ENCODE measurements at places on chromosomes 1 and 21.

DNA sequence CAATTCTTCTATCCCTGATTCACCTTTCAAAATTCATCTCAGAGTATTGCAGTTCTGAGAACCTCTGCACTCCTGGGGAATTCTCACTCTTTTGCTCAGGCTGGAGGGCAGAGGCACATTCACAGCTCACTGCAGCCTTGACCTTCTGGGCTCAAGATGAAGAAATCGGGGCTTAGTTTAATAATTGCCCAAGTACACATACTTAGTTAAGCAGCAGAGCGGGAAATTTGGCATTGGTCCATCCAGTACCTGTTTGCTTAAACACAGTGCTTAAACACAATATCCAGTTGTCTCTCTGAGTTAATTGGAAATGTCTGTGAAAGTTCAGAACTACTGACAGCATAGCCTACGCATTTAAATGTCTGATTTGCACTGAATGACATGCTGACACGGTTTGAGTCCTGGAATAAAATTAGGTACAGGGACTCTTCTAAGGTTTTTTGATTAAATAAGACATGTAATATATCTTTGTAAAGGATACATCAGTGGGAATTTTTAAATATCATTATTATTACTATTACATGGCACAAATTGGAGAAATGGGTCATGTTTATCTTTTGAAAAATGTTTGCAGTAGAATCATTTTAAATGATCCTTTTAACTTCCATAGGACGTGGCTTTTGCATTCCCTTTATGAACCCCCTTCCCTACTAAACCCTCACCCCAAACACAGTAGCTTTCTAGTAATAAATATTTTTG, 337.4 kb downstream of the SRGAP2C start:
- DNase-seq, result no peak

DNA sequence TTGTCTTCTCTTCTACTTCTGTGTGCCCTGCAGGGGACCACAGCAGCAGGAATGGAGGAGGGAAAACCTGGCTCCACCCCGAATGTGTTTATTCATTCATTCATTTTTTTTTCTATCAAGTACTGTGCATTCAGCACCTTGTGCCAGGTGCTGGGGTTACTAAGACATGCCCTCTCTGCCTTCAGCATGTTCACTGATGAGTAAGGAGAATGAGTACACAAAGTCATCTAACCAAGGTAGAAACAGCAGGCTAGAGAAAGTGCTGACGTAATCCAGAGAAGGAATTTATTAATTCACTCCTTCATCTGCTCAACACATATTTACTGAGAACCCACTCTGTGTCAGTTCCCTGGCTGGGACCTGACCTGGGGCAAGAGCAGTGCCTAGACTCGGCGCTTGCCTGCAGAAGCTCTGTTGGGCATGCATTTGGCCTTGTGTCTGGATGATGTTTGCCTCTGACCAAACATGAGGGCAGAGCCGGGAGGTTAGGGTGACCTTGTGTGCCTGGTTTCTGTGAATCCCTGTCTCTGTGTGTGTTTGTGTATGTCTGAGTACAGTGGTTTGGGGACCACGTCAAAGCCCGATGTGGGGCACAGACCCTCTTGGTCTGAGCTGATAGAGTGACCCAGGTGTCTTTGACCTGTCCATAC, 3.3 kb upstream of the MYOG start:
- DNase-seq, result no peak

- no peak for DNase-seq
Observed at GRCh38 chr1:45205011-45205909, 1.1 kb downstream of the ZSWIM5 start.

GRCh38 chr1:117093870-117094621, 27.5 kb downstream of the TRIM45 start:
- peak; percentile 52 for DNase-seq

DNA sequence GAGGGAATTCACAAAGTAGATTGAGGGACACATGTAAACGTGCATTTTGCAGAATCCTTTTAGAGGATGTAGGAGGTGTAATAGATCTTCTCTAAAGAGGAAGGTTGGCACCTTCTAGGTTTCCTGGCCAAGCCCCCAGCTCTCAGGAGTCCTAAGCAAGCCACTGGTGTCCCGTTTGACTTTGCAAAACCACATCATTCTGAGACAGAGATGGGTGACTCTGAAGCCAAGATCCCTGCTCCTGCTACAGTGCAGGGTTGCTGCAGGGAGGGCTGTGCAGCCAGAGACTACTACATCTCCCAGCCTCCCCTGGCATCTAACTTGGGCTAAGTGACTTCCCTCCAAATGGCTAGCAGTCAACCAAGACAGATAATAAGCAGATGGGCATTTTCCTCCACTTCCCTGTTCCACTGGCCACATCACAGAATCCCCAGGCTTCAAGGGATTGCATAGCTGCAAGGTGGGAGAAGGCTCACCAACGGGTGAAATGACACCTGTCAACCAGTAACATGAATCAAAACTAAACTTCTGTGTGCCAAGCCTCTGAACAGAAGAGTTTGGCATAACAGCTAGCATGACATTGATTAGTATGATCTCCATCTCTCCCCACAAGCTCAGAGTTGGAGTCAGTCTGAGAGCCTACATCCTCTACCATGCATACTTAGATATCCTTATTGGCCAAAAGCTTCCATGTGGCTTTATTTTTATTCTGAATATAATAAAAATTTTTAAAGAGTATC, 129.6 kb upstream of the COA6 start:
- no peak for DNase-seq

DNA sequence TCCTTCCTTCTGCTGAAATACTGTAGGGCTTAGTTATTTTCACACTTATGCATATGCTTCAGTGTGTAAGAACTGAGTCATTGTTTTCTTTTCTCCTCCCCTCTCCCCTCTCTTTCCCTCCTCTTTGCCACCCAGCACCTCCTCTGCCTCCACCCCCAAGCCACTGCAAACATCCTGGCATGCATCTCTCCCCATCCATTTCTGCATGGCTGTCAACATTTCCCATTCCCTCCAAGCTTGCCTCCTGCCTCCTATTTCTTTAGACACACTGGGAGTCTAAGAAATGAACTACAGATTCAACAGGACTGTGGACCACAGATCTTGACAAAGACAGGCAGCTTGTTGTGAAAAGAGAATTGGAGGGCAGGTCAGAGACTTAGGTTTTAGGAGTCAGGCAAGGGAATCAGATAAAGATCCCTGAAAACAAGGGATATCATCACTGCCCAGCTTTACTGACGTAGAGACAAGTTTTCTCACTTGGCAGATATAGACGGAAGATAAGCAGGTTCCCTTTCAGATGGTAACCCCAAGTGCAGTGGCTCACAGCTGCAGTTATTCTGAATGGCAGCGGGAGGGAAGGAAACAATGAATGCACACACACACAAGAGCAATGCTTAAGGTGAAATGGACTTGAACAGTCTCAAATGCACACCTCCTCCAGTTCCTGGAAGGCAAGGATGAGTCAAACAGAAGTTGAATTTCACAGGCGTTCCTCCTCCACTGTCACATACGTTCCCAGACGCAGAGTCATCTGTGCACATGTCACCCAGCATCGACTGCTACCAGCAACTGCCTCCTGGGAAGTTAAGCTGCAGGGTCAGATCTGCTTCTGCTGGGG, 56.1 kb downstream of the HIVEP3 start:
- DNase-seq, result no peak

All from fibroblast of the conjunctiva (primary cell).